AG08396 (cell line): ENCODE measurements at places on chromosomes 1 and 21.

DNA sequence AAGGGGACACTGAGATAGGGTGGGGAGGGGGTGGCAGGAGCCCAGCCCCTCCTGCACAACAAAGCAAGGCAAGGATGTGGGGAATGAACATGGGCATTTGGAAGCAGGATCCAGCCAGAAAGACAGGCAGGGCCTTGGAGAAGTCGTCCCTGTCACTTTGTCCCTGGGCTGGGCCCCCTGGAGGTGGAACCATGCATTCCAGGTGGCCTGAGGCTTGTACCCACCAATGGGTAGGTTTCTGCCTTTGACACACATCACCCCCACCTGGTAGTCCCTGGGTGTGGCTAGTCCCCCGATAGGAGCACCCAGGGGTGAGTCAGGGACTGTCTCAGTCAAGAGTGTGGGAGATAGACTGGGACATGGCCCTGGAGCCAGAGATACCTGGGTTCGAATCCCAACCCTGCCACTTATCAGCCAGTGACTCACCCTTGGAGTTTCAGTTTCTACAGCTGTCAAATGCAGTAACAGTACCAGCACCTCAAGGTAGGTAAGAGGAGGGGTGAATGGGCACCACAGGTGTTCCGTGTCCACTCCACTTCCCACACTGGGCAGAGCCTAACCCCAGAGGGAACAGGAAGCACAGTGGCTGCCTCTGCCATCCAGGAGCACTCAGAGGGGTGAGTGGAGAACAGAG is 10.0 kb downstream of the PLA2G2D start:
- DNase-seq, result no peak

DNA sequence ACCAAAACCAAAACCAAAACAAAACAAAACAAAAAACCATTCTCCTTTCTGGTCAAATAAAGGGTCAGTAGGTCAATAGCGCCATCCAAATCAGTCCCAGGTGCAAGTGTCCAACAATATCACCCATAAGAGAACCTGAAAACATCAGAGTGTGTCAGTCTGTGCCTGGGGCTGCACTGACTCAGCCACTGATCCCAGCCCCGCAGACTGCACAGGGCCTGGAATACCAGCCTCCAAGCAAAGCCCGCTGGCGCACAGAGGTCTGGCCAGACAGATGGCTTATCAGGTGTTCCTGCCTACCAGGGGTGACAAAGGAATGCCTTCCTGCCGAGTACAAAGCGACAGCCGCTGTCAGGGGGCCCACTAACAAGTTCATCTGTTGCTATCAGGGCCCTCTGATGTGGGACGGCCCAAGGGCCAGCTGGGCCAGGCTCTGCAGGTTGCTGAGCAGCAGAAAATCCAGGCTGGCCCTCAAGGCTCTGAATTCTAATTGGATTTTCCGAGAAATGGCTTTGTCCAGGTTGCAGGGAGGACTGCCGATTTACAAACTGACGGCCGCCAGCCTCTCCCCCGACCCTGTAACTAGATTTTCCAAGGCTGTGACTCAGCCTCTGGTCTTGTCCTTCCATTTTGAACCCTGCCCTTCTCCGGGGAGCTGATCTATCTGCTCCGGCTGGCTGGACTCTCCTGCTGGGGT is 13.7 kb upstream of the TMEM51 start:
- no peak for DNase-seq

DNA sequence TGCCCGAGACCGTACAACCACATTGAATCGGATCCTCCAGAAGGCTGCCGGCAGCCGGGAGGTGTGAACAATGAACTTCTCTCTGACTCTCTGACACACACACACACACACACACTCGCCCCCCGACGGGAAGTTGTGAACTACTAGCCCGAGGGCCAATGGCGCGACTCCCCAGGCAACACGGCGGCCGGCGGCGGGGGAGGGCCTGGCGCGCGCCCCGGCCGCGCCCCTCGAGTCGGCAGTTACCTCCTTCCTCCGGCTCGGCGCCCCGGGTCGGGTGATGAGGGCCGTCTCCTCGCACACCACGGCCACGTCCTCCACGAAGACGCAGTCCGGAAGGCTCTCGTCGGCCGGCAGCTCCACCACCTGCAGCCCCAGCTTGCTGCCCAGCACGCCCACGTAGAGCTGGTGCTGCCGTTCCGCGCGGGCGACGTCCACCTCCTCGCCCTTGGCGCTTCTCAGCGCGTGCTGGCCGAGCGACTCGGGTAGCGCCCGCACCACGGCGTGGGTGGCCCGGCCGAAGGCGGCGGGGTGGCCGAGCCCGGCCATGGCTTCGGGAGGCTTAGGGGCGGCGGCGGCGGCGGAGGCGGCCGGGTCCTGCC is 361 bp downstream of the DDAH1 start:
- DNase-seq, result peak; percentile 85

- no peak for DNase-seq
These were observed 26.5 kb upstream of the TRIM45 start for GRCh38 chr1:117147856-117148588.

- DNase-seq, result no peak
These were observed 106.4 kb downstream of the KAZN start for GRCh38 chr1:14704846-14705245.

GRCh38 chr1:232283864-232284263 is 346.1 kb downstream of the SIPA1L2 start:
- DNase-seq, result no peak

DNA sequence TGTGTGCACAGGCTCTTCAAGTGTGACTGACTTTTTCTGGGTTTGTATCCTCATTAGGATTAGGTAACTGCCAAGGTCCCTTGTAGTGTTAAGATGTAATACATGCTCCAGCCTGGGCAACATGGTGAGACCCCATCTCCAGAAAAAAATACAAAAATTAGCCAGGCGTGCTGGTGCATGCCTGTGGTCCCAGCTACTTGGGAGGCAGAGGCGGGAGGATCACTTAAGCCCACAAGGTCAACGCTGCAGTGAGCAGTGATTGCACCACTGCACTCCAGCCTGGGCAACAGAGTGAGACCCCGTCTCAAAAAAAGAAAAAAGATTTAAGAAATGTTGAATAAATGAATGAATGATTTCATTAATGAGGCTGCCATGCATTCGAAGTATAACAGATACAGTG is 15.1 kb downstream of the ZBTB17 start:
- no peak for DNase-seq

- DNase-seq, result no peak
These were observed 225.2 kb downstream of the LTN1 start for GRCh38 chr21:28767523-28767922.

DNA sequence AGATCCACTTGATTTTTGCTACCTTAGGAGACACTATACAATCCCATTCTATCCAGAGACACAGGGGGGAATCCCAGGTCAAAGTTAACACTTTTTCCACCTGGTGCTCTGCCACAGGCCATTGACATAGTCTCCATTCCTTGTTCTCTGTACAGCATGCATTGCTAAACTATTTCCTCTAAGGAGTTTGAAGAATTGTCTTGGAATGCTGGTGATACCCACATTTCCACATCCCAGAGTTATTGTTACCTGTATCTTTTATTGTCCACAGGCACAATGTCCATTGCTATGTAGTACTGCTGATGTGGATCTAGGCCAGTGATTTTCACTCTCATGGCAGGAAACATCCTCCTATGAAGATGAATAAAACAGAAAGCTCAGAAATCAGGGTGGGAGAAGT is 61.9 kb downstream of the TBX15 start:
- DNase-seq, result no peak

GRCh38 chr1:25879675-25880074 is 4.2 kb upstream of the PAQR7 start:
- no peak for DNase-seq

DNA sequence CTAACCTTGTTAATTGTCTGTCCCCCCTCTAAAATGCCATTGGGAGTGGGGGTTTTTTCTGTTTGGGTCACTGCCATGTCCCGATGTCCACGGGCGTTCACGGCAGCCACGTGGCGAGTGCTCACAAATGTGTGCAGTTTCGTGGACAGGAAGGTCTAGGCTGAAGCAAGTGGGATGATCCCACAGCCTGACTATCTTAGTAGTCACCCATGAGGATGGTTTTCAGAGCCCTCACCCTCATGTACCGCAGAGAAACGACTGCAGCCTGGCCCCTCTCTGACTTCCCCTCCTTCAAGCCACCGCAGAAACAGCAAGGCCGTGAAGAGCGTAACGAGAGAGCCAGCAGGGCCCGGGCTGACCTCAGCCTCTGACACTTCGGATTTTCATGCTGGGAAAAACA is 52.3 kb upstream of the COX20 start:
- DNase-seq, result no peak

- no peak for DNase-seq
These were observed 29.3 kb upstream of the ZBTB8A start for GRCh38 chr1:32509939-32510338.

DNA sequence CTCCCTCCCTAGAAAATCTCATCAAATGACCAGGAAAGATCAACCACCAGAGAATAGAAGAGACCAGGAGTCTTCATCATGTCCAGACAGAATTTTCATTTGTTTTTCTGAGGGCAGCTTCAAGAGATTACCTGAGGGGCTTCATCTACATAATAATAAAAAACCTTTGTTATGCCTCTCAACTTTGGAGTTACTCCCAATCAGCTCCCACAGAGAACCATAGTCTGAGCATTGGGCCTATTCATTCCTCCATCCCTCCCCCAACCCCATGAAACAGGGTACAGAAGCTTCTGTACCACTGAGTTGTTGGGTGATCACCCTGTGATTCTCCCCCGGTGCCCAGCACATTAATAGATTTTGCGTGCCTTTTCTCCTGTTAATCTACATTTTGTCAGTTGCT is 53.3 kb upstream of the PRRC2C start:
- no peak for DNase-seq

DNA sequence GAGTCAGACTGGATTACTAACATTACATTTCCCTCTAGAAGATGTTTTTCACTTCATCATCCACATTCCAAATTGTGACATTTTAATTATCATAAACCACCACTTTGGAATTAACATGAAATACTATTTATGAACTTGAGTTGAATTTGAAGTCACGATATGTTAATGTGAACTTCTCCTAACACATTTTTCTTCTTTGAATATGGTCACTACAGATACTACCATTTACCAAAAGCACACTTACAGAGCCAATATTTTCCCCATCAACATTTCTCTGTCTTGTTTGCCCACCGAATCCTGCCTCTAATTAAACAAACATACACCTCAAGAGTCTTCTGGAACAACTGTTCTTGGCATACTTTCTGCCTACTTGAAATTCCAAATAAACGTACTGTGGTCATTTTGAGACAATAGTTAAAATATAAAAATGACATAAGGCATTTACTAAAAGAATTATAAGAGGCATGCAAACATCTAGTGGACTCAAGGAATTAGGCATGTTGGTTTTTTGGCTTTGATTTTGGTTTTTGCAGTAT is 177.4 kb downstream of the AKT3 start:
- no peak for DNase-seq
